Upper lobe of right lung (tissue), 1 donor: ENCODE measurements at places on chromosomes 13 and 19. TPM values are rescaled to one million over a fixed set of nuclear protein-coding genes. Genes with fewer than 3 reads are reported as not detected.
A peak's percentile ranks its signal among the peaks of the same experiment; 100 is the strongest.

The ZNF480 gene
- total RNA-seq = 8.8 TPM

The CLEC11A gene
- 13.3 TPM for total RNA-seq

The IL11 gene
- 0.84 TPM for total RNA-seq

- no peak for DNase-seq
Observed at GRCh38 chr13:99199541-99200431, 868 bp upstream of the UBAC2 start.

DNA sequence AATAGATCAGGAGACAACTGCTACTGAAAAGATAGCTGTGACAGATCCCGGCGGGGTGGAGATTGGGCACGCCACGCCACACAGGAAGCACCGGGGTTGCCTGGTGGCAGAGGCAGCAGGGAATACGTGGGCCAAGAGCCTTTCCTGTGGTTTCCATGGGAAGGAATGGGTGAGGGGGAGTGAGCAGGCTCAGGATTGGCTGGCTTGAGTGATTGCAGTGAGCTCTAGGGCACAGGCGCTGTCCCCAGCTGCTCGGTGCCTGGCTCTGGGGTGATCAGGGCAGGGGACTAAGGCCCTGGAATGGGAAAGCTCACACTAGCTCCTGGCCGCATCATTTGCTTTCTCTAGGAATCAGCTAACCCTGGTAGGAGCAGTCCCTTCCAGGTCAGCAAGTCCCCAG is 166.1 kb downstream of the USP12 start:
- DNase-seq = no peak

- DNase-seq = peak; percentile 83
Observed at GRCh38 chr19:679418-680286, 3.5 kb downstream of the FSTL3 start.

GRCh38 chr19:3411636-3412035 is 45.3 kb downstream of the NFIC start:
- no peak for DNase-seq

- DNase-seq = no peak
Observed at GRCh38 chr19:28330831-28331230, 882.1 kb downstream of the UQCRFS1 start.

DNA sequence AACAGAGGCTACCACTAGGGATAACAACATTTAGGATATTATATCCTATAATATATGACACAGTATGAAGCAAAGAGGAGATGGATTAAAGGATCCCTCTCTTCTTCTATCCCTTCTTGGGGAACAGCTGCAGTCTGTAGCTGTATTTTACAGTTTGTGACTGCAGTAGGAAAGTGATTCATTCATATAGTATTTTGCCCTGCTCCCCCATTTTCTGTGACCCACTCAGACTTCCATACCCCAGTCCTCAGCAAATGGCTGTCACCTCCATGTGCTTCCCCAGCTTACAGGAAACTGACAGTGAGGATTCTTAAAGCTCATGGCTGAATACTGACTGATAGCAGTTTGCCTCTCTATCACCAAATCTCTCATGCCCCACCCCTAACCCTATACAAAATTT is 27.5 kb downstream of the MICU2 start:
- DNase-seq = no peak

DNA sequence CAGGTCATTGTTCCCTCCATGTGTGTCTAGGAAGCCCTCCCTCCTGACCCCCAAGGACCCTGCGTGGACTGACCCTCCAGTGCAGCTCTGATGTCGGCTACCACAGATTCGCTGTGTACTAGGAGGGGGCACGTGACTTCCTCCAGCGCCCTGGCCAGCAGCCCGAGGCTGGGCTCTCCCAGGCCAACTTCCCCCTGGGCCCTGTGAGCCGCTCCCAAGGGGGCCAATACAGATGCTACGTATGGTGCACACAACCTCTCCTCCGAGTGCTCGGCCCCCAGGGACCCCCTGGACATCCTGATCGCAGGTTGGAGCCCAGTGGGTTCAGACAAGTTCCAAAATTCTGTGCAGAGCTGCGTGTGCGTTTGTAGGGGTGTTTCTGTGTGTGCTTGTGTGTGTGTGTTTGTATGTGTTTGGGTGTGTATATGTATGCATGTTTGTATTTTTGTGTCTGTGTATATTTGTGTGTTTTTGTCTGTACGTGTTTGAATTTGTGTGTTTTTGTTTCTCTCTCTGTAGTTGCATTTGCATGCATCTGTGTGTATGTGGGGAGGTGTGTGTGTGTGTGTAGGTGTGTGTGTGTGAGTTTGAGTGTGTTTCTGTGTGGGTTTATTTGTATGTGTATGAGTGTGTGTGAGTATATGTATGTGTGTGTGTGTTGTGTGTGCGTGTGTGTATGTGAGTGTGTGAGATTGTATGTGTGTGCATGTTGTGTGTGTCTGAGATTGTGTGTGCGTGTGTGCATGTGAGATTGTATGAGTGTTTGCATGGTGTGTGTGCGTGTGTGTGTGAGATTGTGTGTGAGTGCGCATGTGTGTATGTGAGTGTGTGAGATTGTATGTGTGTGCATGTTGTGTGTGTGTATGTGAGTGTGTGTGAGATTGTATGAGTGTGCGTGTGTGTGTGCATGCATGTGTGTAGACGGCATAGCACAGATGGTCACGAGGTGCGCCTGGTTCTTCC is 21.4 kb upstream of the LILRA2 start:
- DNase-seq = peak; percentile 64

- no peak for DNase-seq
Observed at GRCh38 chr13:95957331-95957730, 95.9 kb downstream of the UGGT2 start.

DNA sequence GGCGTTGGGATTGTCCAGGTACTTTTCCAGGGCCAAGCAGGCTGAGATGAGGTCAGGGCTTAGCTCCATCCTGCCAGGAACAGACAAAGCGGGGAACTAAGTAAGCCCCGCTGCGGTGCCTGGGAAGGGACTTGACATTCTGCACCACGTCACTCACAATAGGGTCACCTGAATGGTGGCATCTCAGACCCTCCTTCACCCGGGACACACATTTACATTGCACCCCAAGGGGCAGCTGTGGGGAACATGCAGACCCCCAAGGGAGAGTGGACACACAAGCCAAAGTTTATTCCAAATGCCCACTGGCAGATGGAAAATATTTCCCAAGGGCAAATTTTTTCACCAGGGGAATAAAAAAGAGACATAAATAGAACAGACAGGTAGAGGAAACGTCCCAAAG is 20.3 kb upstream of the SPC24 start:
- DNase-seq = no peak

DNA sequence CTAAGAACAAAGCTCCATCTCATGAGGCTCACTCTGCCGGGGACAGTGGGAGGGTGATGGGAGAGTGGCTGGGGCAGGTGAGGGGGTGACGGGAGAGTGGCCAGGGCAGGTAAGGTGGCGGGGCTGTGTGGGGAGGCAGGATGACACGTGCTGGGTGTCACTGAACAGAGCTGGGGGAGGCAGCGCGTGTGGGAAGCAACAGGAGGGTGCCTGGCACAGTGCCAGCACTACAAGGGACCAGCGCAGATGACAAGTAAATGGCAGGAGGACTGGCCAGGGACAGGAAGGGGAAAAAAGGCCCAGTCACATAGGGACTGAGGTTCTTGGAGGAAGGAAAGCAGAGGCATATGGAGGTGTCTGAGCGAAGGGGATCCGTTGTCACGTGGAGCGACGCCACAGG is 129.9 kb downstream of the RNF17 start:
- no peak for DNase-seq
